ENCODE measurements at places on chromosomes 2 and 18. TPM values are rescaled to one million over a fixed set of nuclear protein-coding genes. Genes with fewer than 3 reads are reported as not detected.

SCN1A gene
- not detected for total RNA-seq

IL37 gene
- total RNA-seq = 0.32 TPM

LCT gene
- 0.11 TPM for total RNA-seq

SUCLG1 gene
- total RNA-seq = 73.9 TPM

UGT1A8 gene
- not detected for total RNA-seq

GREB1L gene
- total RNA-seq = not detected

TXNDC2 gene
- not detected for total RNA-seq

MPP4 gene
- total RNA-seq = not detected

ONECUT2 gene
- not detected for total RNA-seq

ATL2 gene
- total RNA-seq = 55.8 TPM

DNA sequence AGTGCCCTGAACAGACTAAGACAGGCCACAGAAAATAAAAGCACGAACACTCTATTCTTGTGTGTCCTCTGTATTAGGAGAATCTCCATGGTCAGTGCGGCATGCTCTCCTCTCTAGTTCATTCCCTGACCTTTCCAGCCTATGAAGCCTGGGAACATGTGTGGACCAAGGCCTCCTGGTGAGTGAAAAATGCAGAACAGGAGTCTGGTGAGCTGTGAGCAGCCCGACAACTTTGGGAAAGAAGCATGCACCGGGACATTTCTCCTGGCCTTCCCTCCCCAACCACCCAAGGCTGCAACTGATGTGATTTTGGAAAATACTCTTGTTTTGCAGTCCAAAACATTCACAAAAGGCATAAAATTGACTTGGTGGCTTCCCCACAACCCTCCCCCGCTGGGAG lies 878.3 kb upstream of the ID2 start:
- no peak for DNase-seq

GRCh38 chr2:27920148-27920885 lies 29.8 kb downstream of the BABAM2 start:
- no peak for DNase-seq

GRCh38 chr2:3189076-3189591 lies 188.5 kb downstream of the EIPR1 start:
- DNase-seq = no peak

- DNase-seq = no peak
Observed at GRCh38 chr2:73142937-73143336, 30.2 kb upstream of the RAB11FIP5 start.

- DNase-seq = no peak
Observed at GRCh38 chr2:208253600-208254117, 1.2 kb downstream of the IDH1 start.

DNA sequence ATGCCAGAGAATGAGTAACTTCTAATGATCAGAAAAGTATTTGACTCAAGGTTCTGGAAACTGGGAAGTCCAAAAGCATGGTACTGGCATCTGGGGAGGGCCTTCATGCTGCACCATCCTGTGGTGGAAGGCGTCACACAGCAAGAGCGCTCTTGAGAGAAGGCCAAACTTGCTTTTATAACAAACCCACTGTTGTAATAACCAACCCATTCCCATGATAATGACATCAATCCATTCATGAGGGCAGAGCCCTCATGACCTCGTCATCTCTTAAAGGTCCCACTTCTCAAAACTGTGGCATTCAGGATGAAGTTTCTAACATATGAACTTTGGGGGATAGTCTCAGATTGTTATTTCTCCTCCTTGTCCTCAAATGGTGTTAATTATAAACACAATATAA lies 67.8 kb downstream of the COA5 start:
- no peak for DNase-seq

DNA sequence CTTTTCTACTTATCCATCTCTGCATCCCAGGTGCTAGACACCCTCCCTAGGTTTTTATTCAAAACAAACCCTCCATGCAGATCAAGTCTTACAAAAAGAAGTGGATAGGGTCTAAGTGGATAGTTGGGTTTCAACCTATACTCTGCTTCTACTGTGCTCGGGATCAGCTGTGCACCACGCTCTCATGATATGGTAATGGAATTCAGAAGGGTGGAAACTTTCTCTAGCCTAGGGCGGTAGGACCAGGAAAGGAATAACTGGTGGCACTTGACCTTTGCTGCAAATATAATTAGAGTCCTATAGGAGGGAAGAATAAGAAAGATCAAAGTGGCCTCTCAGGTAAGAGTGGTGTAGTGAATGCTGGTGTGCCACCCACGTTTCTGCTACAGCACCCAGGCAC lies 272.9 kb downstream of the GPD2 start:
- DNase-seq = no peak

DNA sequence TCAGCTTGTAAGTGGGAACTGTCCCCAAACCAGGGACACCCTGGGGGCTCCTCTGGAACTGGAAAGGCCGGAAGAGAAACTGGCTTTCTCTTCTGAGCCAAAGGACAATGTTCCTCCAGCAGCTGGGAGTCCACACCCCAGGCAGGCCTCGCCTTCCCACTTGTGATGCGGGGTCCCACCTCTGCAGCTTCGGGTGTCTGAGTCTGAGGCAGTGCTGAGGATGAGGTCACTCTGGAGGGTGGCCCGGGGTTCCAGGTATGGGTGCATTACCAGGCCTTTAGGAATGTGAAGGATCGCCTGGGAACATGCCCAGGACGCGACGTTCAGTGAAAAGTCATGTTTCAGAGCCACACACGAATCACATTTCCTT lies 18.2 kb upstream of the BOK start:
- no peak for DNase-seq

DNA sequence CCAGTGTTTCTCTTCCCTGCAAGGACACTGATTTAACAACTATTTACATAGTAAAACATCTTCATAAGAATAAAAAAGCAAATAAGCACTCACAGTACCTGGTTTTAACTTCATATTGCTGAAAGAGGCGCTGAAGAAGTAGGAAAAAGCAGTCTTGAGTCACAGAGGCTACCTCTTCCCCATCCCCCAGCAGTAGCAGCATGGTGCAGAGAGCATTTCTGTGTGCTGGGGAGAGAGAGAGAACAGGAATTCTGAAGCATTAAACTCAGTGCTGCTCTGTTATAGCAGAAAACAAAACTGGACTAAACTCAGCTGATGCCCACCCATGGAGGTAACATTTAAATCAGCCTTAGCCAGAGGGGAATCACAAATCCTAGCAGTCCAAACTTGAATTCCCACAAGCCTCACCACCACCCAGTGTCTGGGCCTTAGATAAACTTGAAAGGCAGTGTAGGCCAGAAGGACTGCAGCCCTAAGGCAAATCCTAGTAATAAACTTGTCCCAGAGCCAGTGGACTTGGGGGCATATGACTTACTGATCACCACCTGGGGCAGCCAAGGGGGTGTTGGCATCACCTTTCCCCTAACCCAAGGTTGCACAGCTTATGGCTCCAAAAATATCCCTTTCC lies 321.8 kb upstream of the CWC22 start:
- DNase-seq = no peak

DNA sequence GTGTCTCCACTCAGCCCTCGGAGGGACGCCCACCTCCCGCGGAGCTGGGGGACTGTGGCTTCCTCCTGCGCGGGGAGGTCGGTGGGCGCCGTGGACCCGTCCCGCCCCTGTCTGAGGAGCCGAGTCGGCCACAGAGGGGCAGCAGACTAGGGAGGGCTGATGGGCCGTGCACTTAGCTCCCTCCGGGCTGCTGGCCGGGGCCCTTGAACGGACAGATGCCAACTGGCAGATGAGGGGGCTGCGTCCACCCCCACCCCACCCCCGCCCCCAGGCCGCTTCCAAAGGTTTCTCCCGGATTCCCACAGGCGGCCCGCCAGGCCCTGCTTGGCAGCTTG lies 10.4 kb upstream of the UBE2F start:
- DNase-seq = no peak

GRCh38 chr2:39243469-39244123 lies at the start of gene CDKL4:
TSS of gene CDKL4 (minus strand) at chr2:39243970.
- no peak for DNase-seq

DNA sequence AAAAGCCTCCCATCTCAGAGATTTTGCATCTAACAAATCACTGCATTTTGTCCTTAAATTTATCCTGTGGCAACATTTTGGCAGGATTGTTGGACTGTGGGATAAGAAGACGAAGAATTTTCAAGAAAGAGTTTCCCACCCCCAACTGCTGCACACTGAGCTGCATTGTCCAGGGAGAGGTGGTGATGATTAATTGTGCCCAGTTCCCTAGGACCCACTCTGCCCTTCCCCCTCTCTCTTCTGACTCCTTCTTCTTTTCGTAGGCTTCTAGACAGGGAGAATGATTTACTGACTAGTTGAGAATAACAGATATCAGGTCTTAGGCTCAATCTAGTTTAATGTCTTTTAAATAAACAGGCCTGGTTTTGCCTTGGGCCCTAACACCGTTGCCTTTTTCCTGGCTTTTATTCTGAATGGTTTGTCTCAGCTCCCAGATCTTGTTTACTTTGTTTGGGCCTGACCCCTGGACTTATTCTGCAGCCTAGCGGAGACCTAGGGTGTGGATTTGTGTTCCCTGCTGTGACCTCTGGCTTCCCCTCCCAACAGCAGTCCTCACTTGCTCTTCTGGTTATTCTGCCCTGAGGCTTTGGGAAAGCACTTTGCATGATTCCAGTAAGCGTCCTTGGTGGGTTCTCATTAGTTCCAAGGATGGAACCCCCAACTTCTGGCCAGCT lies 233.3 kb downstream of the INSIG2 start:
- DNase-seq = no peak

- no peak for DNase-seq
Observed at GRCh38 chr2:44522846-44523245, 161.1 kb downstream of the CAMKMT start.

GRCh38 chr2:206378835-206379234 lies 64.5 kb upstream of the ADAM23 start:
- no peak for DNase-seq

- DNase-seq = no peak
Observed at GRCh38 chr18:8063733-8064132, 496.6 kb downstream of the PTPRM start.

Measured in activated naive CD4-positive, alpha-beta T cell treated with anti-CD3 and anti-CD28 coated beads, Interleukin-2, amount 50 U/mL, for 72 hours (primary cell).